ENCODE measurements at places on chromosomes 6 and 20.

DNA sequence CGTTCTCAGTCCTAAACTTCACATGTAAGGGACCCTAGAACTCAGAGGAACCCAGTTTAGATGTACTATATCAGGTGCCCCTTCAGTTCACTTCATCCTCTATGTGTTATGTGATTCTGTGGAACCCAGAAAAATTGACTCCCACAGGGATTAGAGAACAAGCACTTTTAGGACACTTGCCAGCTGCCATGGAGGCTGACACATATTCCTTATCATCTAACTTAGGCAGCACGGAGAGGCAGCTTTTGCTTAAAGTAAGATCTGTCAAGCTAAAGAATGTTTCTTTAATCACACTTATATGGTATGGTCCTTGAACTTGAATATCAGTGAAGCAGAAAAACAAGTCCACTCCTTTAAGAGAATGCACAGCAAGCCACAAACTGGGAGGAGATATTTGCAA is 701.5 kb upstream of the ID4 start:
- no peak for DNase-seq

- no peak for DNase-seq
These were observed 1293.7 kb downstream of the EPHA7 start for GRCh38 chr6:92125681-92126080.

GRCh38 chr20:45450097-45450818 is 19.3 kb upstream of the WFDC2 start:
- peak; percentile 55 for DNase-seq

DNA sequence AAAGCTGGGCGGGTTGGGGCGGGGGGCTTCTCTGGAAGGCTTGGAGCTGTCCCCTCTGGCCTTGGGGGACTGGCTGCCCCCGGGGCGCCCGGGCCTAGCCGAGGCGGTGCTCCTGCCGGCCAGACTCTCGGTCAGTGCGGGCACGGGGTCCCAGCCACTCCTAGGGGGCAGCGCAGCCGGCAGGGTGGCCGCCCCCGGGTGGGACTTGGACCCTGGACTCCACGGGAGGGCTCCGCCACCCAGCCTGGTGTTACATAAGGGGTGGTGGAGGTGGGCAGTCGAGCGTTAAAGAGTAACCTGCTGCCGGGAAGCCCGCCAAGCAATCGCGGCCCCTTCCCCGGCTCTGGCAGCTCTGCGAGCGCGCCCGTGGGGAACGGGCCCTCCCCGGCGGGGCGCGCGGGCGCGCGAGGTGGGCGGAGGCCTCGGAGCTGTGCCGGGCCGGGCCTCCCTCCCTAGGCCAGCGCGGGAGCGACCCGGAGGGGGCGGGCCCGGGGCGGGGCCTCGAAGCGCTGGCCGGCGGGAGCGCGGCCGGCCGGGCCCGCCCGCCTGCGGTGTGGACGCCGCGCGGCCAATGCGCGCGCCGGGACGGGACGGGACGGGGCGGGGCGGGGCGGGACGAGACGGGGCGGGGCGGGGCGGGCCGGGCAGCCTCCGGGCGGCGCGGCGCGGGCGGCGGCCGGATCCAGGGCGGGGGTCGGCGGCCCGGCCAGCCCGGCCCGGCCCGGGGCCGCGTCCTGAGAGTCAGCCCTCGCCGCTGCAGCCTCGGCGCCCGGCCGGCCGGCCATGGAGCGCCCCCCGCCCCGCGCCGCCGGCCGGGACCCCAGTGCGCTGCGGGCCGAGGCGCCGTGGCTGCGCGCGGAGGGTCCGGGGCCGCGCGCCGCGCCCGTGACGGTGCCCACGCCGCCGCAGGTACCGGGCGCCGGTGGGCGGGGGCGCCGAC is at the start of gene SLC2A4RG:
Gene SLC2A4RG (plus strand): TSS at position 647 of the 940 bp plus-strand sequence. CDS start 137 bp downstream, at position 784.
- DNase-seq: peak; percentile 58

DNA sequence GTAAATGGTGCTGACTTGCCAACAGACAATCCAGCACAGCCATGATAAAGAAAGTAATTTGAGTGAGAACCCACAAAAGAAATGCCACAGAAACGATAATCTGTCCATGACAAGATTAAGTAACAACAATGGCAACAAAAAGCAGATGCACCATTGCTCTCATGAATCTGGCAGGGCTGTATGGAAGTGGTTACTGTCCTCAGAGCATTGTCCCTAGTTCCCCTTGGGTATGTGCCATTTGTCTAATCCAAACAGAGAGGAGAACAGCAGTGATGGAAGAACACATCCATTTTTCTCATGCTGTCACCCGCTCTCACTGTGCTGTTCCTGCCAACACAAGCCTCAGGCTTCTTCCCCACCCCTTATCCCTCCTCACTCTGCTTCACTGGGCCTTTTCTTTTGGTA is 65.8 kb downstream of the REV3L start:
- DNase-seq: no peak

DNA sequence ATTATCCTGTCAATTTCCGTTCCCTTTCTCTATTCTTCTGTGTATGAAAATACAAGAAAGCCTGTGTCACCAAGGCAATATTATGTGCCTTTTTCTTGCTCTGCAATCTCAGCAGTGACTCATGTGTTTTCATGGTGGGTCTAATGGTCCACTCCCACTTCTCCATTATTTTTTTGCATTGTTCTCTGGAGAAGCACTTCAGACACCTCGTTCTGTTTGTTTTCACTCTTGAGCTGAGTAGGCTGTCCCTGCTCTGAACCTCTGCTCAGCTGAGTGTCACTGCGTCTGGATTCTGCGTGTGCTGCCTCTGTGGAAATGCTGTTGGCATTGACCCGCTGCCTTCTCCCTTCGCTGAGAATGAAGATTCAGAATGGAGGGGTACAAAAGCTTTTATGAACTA is 230.6 kb downstream of the TMEM242 start:
- peak; percentile 74 for DNase-seq

- no peak for DNase-seq
These were observed 641.6 kb downstream of the HACE1 start for GRCh38 chr6:104218116-104218515.

DNA sequence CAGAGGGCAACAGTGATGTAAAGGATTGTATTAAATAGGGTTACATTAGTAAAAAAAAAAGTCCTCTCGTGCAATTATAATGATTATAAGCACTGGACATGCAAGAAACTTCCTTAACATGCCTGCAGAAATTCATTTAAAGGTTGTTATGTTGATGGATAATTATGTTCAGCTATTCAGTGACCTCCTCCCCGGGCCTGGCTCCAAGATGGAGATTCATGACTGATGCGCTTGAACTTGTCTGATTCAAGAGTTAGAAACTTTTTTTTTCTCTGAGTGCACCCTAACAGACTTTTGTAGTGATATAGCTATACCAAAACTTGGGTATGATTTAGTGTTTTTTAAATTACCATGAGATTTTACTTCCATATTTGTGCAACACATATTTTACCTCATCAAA is 1170.0 kb upstream of the CITED2 start:
- DNase-seq: no peak

- no peak for DNase-seq
These were observed 1.5 kb upstream of the SRMS start for GRCh38 chr20:63549019-63549418.

- no peak for DNase-seq
These were observed 192.0 kb downstream of the ALDH8A1 start for GRCh38 chr6:134757911-134758361.

DNA sequence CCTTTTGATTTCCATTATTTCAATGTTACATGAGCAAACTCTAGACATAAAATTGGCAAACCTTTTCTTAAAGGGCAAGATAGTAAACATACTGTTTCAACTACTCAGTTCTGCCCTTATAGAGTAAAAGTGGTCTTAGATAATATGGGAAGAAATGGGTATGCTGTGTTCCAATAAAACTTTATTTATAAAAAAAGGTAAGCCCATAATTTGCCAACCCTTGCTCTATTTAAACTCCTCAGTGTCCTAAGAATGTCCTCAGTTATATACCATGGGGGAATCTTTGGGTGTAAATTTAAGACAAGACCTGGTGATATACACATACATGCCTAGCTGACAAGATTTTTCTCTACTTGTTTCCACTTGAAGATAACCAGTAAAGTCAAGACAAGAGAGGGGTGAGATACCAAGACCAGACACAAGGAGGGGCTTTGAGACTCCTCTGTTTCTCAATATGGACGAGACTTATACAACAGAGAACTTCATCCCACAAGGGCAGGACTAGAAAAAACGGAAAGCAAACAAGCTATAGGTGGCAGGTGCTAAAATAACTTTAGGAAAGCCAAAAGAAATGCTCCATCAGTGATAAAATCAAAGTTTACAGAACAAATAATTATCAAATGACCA is 10.5 kb downstream of the SNX3 start:
- DNase-seq: no peak

DNA sequence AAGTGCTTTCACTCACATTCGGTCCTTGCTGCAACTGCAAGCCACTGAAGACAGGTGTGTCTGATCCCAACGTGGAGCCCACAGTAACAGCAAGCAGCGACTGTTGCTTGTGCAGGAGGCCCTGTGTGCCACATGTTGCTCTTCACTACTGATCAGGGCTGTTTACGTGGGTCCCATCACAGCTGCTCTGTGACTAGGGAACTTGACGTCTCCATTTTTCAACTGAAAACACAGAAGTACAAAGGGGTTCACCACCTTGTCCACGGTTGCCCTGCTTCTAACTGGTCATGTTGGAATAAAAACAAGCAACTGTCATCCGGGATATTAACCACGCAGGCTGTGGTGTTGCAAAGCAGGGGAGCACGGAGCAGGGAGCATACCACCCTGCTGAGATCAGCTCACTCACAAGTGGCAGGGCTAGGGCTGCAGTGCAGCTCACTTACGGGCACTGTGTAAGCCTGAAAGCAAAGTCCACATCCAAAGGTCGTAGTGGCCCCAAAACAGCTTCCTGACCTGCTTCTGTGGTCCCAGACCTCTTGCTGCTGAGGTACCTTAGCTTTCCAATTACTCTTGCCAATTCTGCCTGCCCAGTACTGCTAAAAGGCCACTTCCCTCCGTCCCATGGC is 105.8 kb upstream of the DUSP22 start:
- no peak for DNase-seq

DNA sequence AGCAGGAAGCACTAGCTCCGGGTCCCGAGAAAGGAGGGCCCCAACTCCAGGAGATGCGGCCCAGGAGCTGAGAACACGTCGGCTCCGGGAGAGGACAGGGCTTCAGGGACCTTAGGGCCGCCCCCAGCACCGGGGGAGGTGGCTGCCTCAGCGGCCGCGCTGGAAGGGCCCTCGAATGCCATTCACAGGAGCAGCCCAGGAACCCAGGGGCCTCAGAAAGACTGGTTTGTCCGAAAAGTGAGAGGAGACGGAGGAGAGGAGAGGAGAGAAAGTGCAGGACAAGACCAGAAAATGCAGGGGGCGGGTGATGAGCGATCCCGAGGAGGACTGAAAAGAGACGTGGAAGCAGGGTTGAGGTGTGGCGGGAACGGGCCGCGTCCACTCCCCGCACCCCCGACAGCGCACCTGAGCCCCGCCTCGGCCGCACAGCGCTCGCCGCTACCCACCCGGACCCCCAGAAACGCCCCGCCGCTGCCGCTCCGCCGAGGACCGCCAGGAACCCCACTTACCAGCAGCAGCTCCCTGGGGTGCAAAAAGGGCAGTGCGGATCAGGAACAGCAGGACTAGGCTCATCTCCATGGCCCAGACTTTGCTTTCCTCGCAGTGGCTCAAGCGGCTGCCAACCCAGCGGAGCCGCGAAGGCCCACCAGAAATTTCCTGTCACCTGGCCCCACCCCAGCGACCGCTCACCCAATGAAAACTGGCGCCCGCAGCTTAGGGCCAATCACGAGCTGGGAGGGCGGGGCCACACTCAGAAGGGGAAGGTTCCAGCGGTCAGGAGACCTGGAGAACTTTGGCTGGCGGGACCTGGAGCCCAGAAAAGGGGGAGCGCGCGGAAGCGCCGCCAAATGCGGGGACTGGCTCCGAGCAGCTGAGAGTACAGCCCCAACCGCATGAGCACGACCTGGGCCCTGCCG is 25.4 kb downstream of the HLA-F start:
- DNase-seq: peak; percentile 53

- DNase-seq: no peak
These were observed 18.0 kb upstream of the NCOA6 start for GRCh38 chr20:34843421-34843820.

GRCh38 chr6:155994086-155994485 is 538.4 kb upstream of the NOX3 start:
- DNase-seq: no peak

DNA sequence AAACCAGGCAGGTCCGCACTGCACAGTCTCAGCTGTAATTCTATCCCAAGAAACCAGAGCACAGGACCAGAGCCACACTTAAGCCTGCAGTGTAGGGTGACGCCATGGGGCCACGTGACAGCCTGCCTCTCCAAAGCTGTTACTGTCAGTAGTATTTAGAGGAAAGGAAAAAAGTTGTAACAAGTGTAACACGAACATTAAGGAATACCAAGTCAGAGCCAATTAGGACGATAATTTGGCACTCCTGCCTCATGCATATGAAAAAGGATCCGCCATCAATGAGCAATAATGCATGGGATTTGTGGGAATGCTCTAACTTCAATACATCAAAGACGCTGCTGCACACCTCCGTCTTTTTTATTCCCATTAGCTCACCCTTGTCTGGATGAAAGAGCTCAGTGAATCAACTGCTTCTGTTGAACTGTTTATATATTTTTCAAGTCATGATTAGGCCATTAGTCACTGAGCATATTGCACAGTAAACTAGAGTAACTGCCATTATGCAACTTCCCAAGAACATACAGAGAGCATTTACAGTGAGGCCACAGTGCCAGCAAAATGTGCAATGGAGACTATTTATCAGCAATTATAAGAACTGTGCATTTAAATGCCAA is 79.9 kb downstream of the ATXN1 start:
- DNase-seq: peak; percentile 36

GRCh38 chr6:106980926-106981325 is 6.4 kb upstream of the CD24 start:
- DNase-seq: no peak

DNA sequence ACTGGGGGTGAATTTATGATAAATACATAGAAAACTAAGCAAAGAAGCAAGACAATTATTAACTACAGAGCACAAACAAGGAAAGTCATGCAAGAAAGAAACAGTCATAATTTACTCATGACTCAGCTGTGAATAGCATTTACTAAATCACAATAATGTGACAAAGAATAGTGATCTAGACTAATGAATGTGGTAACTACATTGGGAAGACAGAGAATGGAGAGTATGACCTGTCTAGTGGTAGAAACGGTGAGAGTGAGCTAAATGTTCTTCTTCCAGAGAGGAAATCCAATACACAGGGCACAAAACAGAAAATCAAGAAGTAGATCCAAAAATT is 153.5 kb upstream of the DST start:
- no peak for DNase-seq

GRCh38 chr20:6058684-6059295 is 4.9 kb upstream of the LRRN4 start:
- DNase-seq: no peak

- no peak for DNase-seq
These were observed 118.1 kb upstream of the ENPP5 start for GRCh38 chr6:46288835-46289234.

- DNase-seq: peak; percentile 33
These were observed 79.0 kb downstream of the NRSN1 start for GRCh38 chr6:24205020-24205492.

- no peak for DNase-seq
These were observed 153.0 kb upstream of the PTPN1 start for GRCh38 chr20:50356962-50357782.

GRCh38 chr6:228881-229651 is 63.2 kb upstream of the DUSP22 start:
- no peak for DNase-seq

- no peak for DNase-seq
These were observed 77.1 kb downstream of the NINL start for GRCh38 chr20:25508083-25508770.

All from kidney capillary endothelial cell (primary cell).